ENCODE measurements at places on chromosomes 12 and 14.

DNA sequence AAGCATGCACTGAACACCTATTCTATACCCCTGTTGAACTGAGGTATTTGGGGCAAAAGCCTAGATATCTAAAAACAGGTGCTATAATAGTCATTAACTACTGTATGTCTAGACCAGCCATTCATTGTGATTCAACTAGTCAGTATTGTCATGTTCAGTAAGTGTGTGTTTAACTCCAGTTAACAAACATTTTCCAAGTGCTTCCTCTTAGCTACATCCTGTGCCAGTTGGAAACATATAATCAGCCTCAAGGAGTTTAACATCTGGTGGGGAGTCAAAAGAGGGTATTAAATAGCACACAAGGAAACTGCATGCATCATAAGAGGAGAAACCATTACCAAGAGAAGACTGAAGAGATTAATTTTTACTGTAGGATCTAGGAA, 20.4 kb downstream of the TMTC1 start:
- DNase-seq, result no peak

- no peak for DNase-seq
Observed at GRCh38 chr12:30019366-30020140, 235.8 kb upstream of the TMTC1 start.

DNA sequence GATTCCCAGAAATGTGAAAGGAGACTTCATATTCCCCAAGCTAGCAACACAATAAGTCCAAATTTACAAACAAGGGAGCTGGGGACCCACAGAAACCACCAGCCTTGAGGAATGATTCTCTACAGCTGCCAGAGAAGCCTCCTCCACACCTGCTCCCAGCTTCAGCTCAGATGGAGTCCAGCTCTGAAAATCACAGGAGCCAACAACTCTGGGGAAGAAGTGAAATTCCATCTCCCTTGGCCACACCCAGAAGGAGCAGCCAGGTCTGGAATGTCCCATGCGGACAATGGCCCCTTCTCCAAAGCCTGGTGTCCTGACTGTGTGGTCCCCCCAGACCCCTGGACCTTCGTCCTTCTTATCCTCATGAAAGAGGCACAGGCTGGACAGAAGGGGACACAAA, 45.4 kb downstream of the SYNE3 start:
- DNase-seq, result no peak

- DNase-seq, result no peak
Observed at GRCh38 chr12:32820376-32820931, 64.8 kb upstream of the YARS2 start.

DNA sequence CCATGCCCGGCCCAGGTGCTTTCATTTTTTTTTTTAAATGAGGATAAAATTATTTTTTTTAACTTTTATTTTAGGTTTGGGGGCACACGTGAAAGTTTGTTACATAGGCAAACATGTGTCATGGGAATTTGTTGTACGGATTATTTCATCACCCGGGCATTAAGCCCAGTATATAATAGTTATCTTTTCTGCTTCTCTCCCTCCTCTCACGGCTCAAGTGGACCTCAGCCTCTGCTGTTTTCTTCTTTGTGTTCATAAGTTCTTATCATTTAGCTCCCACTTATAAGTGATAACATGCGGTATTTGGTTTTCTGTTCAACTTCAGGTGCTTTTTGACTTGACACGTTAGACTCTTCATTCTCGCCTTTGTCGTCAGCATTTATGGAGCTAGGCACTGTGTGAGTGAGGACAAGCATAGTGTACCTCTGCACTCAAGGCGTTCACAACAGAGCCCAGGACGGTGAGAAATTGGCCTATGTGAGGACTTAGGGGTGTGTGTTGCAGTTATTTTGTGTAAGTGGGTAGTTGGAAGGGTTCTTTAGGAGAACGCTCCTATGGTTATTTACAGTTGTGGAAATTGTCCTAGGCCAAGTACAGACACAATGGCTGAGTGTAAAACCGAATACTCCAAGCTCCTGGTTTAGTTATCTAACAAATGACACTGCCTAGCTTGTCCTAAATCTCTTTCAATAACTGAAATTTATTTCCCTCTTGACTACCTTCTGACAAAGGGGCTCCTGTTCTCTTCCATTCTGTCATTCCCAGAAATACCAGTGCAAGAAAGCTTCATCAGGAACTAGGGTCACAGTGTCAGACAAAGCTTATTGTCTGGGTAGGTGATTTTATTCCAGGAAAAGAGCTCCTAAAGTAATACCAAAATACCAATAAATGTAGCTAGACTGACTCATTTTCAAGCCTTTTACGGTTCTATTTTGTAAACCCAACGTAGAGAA, 200.5 kb upstream of the PRICKLE1 start:
- DNase-seq, result no peak

DNA sequence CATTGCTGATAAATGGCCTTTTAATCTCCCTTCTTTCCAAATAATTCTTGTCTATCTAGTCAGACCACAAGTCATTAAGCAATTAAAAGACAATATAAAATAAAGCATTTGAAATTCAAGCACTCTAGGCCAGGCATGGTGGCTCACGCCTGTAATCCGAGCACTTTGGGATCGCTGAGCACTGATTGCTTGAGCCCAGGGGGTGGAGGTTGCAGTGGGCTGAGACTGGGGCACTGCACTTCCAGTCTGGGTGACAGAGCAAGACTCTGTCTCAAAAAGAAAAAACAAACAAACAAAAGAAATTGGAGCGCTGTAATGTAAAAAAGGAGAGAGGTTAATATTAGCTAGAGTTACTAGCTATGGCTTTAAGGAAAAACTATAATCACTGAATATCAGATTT, 30.5 kb upstream of the CSRP2 start:
- DNase-seq, result no peak

DNA sequence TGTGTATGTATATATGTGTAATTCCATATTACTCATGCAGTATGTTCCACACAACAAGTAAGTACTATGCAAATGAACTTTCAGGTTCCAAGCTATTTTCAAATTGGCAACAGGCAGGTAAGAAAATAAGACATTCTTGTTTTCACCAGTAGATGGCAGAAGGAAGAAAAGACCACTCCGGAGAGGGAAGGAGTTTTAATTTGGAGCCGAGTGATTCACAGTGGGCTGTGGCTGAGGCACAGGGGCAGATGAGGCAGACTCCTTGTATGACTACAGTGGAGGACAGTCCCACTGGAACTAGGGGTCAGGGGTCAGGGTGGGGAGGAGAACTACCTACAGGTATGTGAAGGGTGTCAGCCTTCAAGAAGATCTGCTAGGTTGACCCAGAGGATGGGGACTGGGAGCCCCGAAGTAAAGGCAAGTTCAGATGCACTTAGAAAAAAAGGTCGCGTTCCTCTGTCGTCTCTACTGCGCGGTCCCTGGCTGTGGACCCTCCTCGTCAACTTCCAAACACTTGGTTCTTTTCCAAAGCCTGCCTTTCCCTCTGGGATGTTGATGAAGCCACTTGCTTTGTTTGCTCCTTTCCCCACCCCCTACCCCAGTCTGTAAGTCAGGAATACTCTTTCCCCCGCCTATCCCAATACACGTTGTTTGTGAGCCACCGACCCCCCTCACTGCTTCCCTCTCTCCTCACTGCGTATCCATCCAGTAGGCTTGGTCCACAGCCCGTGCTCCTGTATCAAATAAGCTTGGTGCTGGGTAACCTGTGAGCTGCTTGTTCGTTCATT, 24.1 kb downstream of the DDX47 start:
- DNase-seq, result no peak

GRCh38 chr12:68621472-68622081, 10.9 kb downstream of the RAP1B start:
- DNase-seq, result no peak

DNA sequence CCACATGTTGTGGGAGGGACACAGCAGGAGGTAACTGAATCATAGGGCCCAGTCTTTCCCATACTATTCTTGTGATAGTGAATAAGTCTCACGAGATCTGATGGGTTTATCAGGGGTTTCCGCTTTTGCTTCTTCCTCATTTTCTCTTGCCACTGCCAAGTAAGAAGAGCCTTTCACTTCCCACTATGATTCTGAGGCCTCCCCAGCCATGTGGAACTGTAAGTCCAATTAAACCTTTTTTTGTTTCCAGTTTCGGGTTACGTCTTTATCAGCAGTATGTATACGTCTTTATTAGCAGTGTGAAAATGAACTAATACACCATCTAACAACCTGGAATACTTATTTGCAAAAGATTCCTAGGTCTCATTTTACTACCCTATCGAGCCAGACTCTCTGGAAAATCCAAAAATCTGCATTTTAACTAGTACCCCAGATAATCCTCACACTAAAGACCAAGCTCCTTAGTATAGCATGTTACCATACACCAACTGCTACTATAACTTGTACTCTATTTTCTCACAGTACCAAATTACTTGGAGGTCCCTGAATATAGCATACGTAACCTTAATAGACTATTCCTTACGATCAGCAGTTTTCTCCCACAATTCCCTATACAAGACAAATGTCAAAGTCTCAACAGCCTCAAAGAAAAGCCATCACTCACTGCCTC, 11.5 kb downstream of the GTF2A1 start:
- no peak for DNase-seq

GRCh38 chr14:85533023-85533860, 3.3 kb downstream of the FLRT2 start:
- no peak for DNase-seq

DNA sequence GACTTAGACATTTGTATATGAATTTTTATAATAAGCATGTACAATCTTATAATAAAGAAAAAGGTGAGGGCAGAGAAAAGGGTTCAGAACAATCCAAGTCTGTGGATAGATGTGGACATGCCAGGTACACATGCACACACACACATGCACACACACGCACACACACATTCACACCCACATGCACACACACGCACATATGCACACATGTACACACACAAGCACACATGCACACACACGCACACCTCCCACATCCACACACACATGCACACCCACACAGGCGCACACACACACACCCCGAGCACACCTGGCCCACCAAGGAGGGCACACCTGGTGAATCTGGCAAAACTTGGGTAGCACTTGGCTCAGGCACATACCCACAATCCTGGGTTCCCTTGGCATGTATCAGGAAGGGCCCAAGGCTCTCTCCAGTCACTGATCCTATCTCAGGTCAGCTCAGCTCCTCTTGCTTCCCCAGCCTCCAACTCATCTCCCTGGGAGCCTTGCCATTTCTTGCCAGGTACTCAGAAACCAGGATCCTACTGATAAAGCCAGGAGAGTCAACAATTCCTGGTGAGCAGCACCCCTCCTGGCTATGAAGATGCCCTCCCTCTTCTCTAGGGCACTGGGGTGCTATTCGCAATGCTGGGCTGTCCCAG, 18.6 kb upstream of the TMEM106C start:
- no peak for DNase-seq

DNA sequence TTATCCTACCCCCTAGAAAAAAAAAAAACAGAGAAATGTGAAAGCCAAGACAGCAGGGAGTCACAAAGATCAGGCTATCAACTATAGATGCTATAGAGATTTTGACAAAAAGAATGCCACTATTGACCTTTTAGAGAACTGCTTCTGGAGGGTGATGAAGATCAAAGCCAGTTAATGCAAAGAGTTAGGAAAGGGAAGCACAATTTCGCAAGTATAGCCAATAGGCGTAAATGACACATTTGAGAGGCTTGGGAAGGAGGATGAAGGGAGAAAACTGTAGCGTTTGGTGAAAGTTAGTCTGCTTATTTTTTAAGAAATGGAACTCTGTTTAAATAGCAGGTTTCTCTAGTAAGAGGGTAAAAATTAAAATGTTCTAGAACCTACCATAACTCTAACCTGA, 190.7 kb downstream of the DUSP6 start:
- DNase-seq, result no peak

- DNase-seq, result no peak
Observed at GRCh38 chr14:94312481-94313246, 10.5 kb downstream of the SERPINA6 start.

DNA sequence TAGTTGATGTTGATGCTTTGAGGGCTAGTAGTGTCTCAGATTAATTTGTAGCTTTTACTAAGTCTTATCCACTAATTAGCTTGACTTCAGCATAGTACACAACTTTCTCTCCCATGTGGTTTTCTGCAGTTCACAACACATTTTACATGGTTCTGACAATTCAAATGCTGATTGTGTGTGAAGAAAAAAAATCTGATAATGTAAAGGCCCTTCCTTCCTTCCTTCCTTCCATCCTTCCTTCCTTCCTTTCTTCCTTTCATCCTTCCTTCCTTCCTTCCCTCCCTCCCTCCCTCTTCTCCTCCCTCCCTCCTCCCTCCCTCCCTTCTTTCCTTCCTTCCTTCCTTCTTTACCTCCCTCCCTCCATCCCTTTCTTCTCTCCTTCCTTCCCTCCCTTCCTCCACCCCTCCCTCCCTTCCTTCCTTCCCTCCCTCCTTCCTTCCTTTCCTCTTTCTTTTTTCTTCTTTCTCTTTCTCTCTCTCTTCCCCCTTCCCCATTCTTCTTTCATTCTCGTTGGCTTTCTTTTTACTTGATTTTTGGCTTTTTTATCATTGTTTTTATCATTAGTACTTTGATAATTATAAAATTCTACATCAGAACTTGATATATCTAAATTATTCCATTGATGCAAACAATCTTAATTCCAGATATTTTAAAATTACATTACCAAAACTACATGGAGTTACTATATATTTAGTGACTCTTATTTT, 1415.6 kb downstream of the LRFN5 start:
- DNase-seq, result no peak

GRCh38 chr12:52984136-52984535, 22.1 kb upstream of the EIF4B start:
- no peak for DNase-seq

DNA sequence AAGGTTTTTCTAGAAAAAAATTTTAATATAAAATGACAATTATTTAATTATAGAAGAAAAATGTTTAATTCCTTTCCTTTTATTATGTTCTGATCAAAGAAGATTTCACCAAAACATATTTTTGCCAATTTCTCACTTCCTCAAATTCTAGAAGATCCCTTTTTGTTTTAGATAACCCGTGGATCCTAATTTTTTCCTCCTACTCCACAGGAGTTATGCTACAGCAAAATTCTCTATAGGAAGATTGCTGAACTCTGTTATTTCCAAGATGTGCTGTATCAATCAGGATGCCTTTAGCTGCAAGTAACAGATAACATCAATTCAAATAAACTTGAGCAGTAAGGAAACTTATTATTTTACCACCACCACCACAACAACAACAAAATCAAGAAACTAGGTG, 3.8 kb upstream of the SNX6 start:
- DNase-seq, result no peak

- no peak for DNase-seq
Observed at GRCh38 chr14:55146425-55146824, 17.4 kb downstream of the LGALS3 start.

DNA sequence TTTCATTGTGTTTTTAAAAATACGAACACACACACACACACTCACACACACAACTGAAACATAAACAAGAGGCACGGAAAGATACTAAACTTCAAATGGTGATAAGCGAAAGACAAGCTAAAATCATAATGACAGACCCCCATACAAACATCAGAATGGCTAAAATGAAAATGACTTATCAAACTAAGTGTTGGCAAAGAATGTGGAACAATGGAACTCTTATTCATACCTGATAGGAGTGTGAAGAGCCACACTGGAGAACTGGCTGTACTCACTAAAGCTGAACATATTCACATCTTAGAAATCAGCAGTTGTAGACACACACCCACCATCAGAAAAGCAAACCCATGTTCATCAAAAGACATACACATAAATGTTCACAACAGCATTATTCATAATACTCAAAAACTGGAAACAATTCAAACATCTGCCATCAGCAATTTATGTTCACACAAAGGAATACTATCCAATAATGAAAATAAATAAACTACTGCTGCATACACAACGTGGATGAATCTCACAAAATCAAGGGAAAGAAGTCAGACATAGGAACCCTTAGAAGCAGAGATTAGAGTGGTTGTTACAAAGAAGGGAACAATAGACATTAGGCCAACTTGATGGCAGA, 11.8 kb downstream of the STXBP6 start:
- no peak for DNase-seq

Measured in cortex of kidney (tissue), 1 donor.